ENCODE measurements at places on chromosomes 7 and 10. TPM values are rescaled to one million over a fixed set of nuclear protein-coding genes. Genes with fewer than 3 reads are reported as not detected.
A peak's percentile ranks its signal among the peaks of the same experiment; 100 is the strongest.

GRCh38 chr10:68560943-68561864 lies 1.1 kb downstream of the TET1 start:
- H3K4me1 ChIP-seq: peaks cover 44% of the 10 kb centered on the region
- H3K4me3 ChIP-seq: peak overlapping the region; percentile 96
- DNase-seq: no peak
- H3K27me3 ChIP-seq: no peaks in the 10 kb centered on the region

DNA sequence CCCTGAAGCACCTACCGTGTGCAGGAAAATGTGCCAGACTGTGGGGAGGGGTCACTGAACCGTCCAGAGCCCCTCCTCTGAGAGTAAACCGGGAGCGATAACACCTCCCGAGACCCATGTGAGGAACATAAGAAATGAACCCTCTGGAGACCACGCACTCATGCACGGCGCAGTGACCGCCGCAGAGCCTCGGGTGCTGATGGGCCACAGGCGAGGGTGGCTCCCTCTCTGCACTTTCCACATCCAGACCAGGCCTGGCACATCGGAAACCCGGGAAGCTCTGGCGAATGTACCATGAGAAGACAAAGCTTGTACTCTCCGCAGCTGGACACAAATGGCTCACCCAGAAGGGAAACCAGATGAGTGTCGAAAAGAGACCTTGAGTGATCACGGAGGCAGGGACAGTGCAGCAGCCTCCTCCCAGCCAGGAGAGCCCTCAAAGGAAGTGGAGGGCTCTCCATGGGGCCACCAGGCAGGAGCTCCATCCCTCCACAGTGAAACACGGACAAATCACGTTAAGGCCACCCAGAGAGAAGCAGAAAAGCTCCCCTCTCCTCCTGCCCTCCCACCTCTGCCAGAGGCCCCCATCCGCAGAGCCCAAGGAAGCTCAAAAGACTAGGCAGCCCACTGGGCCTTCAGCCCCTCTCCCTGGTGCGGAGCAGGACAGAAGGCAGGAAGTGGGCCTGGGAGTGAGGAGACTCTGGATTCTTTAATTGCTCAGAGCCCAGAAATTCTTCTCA lies 178.1 kb upstream of the PPP2R2D start:
- no peaks in the 10 kb centered on the region for H3K27me3 ChIP-seq
- H3K4me3 ChIP-seq: no peak overlapping the region
- no peak overlapping the region for H3K27ac ChIP-seq
- no peaks in the 10 kb centered on the region for H3K4me1 ChIP-seq
- DNase-seq: peak; percentile 74

DNA sequence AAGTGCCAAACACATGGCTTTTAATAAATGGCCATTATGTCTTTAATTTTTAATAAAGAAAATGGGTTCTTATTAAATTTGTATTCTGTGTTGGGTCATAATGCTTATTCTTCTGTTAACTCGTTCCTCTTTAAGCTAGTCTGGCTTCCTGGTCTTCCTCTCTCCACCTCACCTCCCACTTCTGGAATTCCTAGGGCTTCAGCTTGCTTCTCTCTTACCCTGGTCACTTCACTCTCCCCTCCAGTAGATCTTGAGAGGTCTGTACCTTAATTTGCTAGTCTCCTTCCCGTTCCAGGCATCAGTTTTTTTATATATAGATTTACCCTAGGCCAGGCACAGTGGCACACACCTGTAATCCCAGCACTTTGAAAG lies 111.2 kb downstream of the RALA start:
- peak overlapping the region; percentile 72 for H3K27ac ChIP-seq
- H3K4me3 ChIP-seq: peak overlapping the region; percentile 86
- H3K4me1 ChIP-seq: peaks cover 27% of the 10 kb centered on the region
- DNase-seq: no peak

DNA sequence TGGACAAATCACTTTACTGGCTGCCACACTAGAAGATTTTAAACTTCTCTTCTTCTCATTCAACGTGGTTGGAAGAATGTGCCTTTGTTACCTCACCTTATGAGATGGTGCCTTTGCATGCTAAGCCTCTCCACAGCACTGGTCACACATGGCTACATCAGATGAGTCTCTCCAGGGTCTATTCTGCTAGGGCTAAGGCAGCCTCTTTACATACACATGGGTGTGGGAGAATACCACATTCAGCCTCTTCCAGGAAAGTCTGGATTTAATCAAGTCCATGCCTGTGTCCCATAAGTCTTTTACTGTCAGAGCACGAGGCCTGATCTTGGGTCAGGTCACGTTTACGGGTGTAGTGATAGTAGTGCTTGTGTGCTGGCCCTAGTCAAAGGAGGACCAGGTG lies 701.5 kb downstream of the SORCS3 start:
- no peaks in the 10 kb centered on the region for H3K36me3 ChIP-seq
- no peaks in the 10 kb centered on the region for H3K4me1 ChIP-seq
- no peaks in the 10 kb centered on the region for H3K27me3 ChIP-seq
- H3K4me3 ChIP-seq: no peak overlapping the region
- no peak for DNase-seq

- H3K4me3 ChIP-seq: no peak overlapping the region
- H3K27me3 ChIP-seq: peaks cover 29% of the 10 kb centered on the region
- no peak overlapping the region for H3K27ac ChIP-seq
- no peaks in the 10 kb centered on the region for H3K36me3 ChIP-seq
- H3K4me1 ChIP-seq: no peaks in the 10 kb centered on the region
Observed at GRCh38 chr7:18177129-18177814, 149.6 kb upstream of the PRPS1L1 start.

DNA sequence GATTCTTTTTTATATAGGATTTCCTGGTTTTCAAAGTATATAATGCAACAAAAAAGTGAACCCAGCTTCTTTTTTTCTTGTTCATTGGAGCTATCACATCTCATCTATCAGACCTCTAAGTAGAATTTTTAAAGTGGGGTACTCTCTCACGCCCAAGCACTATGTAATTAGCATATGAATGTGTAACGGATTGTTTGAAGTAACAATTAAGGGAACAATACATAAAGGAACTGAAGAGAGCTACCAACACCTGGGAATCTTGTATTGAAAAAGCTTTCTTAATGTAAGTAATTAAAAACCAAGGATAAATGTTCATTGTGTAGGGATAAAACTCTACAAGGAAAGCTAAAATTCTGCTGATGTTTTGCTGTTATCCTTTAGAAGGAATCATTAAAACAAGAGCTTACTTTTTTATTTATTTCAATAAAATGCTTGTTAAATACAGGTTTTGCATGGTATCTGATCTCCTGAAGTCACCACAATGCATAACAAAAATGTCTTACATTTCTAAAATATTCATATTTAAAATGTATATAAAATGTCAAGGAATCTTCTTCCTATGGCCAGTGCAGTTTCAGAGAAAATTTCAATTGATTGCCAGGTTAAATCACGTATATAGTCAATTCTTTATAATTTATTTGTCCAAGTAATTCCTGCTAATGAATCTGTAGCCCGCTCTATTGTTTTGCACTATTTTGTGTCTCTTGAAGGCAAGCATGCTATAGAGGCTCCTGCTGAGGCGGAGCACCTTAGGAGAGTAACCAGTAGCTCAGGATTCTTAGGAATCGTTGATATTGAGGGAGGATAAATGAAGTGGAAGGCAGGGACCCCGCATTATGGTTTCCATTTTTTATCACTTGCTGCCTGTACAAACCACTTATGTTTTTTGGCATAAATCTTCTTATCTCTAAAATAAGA lies 51.6 kb downstream of the PTPRZ1 start:
- no peak overlapping the region for H3K27ac ChIP-seq
- no peak for DNase-seq
- H3K36me3 ChIP-seq: no peaks in the 10 kb centered on the region
- H3K4me1 ChIP-seq: no peaks in the 10 kb centered on the region
- H3K4me3 ChIP-seq: no peak overlapping the region
- H3K27me3 ChIP-seq: peaks cover 2% of the 10 kb centered on the region

DNA sequence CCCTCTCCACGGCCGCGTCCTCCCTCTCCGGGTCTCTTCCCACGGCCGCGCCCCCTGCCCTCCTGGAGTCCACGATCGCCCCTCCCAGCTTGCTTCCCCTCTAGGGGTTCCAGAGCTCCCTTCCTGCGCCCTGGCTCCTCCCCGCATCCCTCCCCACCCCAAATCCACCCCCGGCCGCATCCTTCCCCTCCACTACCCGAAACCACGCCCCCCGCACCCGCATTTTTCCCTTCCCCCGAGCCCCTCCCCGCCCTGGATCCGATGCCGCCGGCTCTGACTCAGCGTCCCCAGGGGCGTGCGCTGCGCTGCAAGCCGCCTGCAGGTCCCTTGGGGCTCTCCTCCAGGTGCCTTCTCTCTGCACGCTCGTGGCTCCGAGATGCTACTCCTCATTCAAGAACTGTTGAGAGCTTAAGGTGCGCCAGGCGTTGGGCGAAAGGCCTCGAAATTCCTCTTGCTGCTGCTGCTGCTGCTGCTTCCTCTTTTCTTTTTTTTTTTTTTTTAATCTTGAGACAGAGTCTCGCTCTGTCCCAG lies 372 bp upstream of the TMEM130 start:
- H3K4me1 ChIP-seq: peaks cover 23% of the 10 kb centered on the region
- DNase-seq: no peak
- peak overlapping the region; percentile 81 for H3K4me3 ChIP-seq
- no peaks in the 10 kb centered on the region for H3K36me3 ChIP-seq

DNA sequence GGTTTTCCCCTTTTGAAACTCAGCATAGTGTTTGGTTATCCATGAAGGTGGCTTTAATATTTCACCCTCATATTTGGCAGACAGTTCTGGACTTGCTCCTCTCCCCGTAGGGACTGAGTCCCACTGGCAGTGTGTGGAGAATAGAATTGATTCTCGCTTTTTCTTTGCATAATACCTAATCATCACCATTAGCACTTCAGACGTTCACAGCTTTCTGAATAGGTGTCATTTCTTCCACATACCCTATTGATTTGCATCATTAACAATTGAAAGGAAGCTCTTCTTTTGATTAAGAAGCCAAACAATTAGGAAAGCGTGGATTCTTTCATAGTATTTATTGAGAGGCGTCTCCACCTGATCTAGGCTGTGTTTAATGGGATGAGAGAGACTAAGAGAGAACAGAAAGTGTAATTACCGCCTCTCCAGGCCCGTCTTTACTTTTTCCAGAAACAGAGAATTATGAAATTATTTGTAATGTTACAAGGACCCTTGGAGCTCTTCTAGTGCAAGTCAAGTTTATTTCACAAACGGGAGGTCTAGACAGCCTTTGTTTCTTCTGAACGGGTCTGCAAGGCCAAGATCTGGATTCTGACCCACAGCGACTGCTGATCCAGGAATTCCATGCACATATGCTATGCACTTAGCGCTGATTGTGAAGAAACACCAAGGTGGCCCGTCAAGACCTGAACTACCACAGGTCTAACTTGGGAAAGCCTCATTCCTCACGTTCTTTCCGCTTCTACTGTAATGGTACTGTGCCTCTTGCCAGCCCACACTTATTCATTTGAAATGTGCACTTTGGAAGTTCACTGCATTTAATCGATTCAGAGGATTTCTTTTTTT lies 249.9 kb upstream of the C7orf33 start:
- H3K4me1 ChIP-seq: peaks cover 13% of the 10 kb centered on the region
- H3K36me3 ChIP-seq: no peaks in the 10 kb centered on the region
- H3K27ac ChIP-seq: no peak overlapping the region
- no peak for DNase-seq

DNA sequence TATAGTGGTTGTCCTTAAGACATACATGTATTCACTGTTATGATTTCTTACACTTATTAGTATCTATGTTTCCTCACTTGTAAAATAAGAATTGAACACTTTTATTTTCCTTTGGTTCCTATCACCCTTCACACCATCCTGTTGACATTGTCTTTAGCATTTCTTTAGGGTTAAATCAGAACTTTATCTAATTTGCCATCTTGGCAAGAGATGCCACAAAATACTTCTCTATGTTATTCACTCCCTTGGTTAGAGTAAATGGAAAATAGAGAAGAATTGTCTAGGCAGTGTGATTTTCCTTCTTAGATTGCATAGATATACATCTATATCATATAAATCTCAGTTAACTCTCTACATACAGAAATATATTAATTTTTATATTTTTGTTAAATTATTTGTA lies 204.7 kb downstream of the SEMA3D start:
- H3K27me3 ChIP-seq: no peaks in the 10 kb centered on the region
- peak overlapping the region; percentile 89 for H3K27ac ChIP-seq
- no peak for DNase-seq
- no peaks in the 10 kb centered on the region for H3K36me3 ChIP-seq
- H3K4me3 ChIP-seq: no peak overlapping the region

GRCh38 chr10:42987121-42987541 lies 89.7 kb upstream of the RET start:
- H3K36me3 ChIP-seq: no peaks in the 10 kb centered on the region
- H3K4me3 ChIP-seq: no peak overlapping the region
- no peak for DNase-seq
- H3K27me3 ChIP-seq: no peaks in the 10 kb centered on the region

GRCh38 chr10:98301664-98302319 lies 33.8 kb upstream of the LOXL4 start:
- no peak overlapping the region for H3K27ac ChIP-seq
- peaks cover 44% of the 10 kb centered on the region for H3K27me3 ChIP-seq
- no peak for DNase-seq
- no peaks in the 10 kb centered on the region for H3K36me3 ChIP-seq

GRCh38 chr7:154861589-154861988 lies 141.3 kb downstream of the PAXIP1 start:
- H3K27me3 ChIP-seq: no peaks in the 10 kb centered on the region
- H3K27ac ChIP-seq: no peak overlapping the region
- no peak for DNase-seq
- no peaks in the 10 kb centered on the region for H3K36me3 ChIP-seq

DNA sequence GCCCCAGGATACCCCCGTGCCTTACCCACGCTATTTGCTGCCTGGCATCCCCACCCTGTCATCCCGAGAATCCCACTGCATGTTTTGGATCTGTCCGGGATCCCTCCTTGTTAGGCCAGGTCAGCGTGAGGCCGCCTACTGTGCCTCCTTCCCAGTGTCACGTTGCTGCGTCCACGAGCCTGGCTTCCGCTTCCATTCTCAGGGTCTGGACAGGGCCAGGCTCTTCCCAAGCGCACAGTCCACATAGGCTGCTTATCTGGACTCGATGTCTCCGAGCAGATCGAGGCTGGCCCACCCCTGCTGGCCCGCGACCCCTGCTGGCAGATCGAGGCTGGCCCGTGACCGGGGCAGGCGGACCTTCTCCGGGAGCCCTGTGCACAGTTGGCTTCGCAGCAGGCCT lies 27.1 kb downstream of the FOXK1 start:
- no peaks in the 10 kb centered on the region for H3K27me3 ChIP-seq
- no peak for DNase-seq
- no peak overlapping the region for H3K4me3 ChIP-seq
- H3K36me3 ChIP-seq: peaks cover 12% of the 10 kb centered on the region
- H3K4me1 ChIP-seq: peaks cover 69% of the 10 kb centered on the region
- no peak overlapping the region for H3K27ac ChIP-seq

GRCh38 chr10:25808372-25808771 lies 125.7 kb upstream of the MYO3A start:
- H3K36me3 ChIP-seq: no peaks in the 10 kb centered on the region
- peaks cover 25% of the 10 kb centered on the region for H3K4me1 ChIP-seq
- no peak overlapping the region for H3K4me3 ChIP-seq
- H3K27me3 ChIP-seq: no peaks in the 10 kb centered on the region
- no peak for DNase-seq
- H3K27ac ChIP-seq: no peak overlapping the region

- H3K4me3 ChIP-seq: no peak overlapping the region
- peaks cover 53% of the 10 kb centered on the region for H3K27me3 ChIP-seq
- no peak for DNase-seq
- no peaks in the 10 kb centered on the region for H3K4me1 ChIP-seq
- no peaks in the 10 kb centered on the region for H3K36me3 ChIP-seq
- H3K27ac ChIP-seq: no peak overlapping the region
Observed at GRCh38 chr7:104862719-104863118, 151.3 kb upstream of the KMT2E start.

The HOXA7 gene
- total RNA-seq: not detected

The LIPA gene
- total RNA-seq: 42.2 TPM

The GRID2IP gene
- total RNA-seq: 0.13 TPM

The KIF20B gene
- 9.9 TPM for total RNA-seq

The TMEM196 gene
- not detected for total RNA-seq

The FAM237B gene
- not detected for total RNA-seq

The FKBP9 gene
- total RNA-seq: 237 TPM

The C10orf62 gene
- not detected for total RNA-seq

The CPXM2 gene
- not detected for total RNA-seq

The PNLIPRP1 gene
- not detected for total RNA-seq
